Lower lobe of right lung (tissue), 2 donors: ENCODE measurements at places on chromosomes 3 and 15.

GRCh38 chr15:52642386-52643361 is 36.5 kb downstream of the ATOSA start:
- no peak for DNase-seq

GRCh38 chr15:52163321-52164190 is 27.6 kb downstream of the GNB5 start:
- no peak for DNase-seq

DNA sequence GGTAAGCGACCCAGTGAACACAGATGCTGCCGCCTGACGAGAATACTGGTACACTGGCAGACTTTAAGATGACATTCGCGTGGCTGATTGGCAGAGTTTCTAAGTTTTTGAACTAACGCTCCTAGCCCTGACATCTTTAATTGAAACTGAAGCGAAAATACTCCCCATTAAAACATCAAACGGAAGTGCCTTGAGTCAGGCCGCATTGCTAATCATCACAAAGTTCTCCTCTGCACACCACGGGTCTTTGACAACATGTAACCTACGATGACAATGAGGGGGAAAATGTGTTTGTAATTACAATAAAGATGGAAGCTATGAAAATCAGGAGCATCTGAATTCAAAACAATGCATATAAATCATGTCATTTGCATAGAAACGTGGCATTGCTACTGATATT is 44.5 kb downstream of the ATP13A4 start:
- no peak for DNase-seq

- no peak for DNase-seq
These were observed 387.9 kb downstream of the RBMS3 start for GRCh38 chr3:29668728-29669127.

DNA sequence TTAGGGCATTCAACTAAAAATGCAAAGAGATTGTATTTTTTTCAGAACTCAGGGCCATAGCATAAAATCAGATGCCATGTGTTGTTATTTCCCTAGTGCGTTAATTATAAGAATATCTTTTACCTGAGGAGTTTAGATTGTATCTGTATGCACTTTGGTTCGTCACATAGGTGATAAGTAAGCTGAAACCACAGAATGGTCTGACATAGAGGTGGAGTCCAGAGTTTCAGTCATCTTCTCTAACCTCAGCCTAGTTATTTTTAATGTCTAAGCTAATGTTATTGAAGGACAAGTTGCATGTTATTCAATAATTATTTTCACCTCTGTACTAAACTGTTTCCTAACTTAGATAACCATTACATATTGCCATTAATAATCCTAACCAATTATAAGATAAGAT is 27.1 kb upstream of the CNTN4 start:
- DNase-seq, result no peak

- no peak for DNase-seq
These were observed 174.4 kb downstream of the SI start for GRCh38 chr3:164903820-164904451.

DNA sequence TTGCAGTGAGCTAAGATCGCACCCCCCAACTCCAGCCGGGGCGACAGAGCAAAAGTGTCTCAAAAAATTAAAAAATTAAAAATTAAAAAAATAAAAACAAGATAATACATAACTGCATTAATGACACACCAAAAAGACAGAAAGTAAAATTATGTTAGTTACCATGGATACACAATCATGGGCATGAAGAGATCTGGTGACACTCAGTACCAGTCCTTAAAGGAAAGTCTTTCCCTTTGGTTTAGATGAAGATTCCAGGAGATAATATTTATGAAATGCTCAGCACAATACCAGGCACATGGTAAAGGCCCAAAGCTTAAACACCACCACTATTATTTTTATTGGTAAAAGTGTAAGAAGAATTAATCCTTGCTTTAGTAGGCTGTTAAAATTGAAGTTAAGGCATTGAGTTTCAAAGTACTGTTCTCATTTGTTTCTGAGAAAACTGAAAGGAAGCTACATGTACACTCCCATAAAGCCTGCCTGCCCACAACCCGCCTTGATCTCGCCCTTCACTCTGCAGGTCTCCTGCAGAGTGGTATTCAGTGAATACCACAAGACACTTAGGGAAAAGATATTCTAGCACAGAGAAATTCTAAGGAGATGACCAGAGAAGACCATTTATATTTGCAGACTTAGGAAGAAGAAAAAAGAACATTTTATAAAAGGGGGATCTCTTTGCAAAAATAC is 52.3 kb downstream of the SUCLG2 start:
- DNase-seq, result no peak

DNA sequence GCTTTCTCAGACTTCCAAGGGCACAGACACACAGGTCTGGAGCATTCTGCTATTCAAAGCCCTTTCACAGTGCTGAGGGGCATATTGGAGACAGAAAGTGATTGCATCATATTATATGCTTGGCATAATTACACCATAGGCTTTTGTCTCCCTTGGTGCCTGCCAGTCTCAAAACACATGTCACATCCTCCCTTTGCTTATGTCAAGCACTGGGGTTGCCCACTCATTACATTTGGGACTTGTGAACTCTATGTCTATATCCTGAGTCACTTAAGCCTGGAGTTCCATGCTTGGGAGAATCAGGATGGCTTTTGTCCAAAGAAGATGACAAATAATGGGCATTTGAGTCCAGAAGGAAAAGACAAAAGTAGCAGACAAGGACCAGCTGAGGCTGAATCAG is 12.3 kb upstream of the PDZRN3 start:
- DNase-seq, result no peak

DNA sequence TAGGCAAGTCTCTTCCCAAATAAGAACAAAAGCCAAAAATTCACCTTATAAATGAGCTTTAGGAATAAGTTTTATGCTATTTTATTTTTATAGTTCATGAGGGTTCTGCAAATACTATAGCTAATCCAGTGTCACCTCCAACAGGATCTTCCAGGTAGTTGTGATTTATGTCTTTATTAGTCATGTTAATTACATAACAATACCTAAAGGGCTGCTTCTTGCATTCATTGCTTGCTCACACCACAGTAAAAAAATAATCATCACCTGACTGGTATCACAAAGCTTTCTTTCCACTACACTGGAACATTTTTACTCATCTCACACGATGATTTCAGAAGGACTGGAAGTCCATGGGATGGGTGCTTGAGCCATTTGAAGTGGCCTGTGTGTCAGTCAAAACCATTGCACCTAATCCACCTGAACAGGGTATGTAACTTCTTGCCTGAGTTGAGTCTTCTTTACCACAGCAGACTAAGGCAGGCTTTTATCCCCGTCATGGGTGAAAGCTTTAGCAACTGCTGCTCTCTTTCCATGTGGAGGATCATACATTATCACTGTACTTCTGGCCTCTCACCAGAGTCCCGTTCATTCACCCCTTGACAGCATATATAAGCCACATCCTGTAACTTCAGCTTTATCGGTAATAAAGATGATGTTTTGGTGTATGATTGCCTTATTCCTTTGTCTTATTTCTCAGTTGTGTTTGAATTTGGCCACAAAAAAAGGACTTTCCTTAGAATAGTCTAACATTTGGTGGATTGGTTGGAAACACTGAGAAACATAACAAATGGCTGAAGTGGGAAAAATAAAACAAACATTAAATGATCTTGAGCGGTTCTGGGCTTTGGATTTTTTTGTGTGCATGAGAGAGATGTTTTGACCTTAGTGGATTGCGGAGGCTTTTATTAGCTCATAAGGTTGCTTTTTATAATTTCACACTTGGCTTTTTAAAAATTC is 382.6 kb upstream of the THBS1 start:
- no peak for DNase-seq

DNA sequence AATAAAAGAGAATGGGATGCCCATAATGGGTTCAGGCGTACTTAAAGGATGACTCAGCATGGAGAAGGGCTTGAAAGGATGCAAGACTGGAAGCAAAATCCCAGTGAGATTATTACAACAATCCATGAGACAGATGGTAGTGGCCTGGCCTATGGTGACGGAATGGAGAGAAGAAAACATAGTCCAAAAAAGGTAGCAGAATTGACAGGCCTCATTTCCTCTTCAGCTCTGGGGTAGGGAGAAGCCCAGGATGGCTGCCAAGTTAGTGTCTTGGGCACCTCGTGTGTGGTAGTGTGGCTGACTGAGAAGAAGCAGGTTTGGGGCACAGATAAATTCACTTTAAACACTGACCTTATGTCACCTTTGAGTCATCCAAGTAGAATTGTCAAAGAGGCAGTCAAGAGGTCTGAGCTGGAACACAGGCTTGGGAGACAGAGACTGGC is 18.1 kb downstream of the MB21D2 start:
- DNase-seq, result no peak
